CD4-positive, alpha-beta T cell treated with Interleukin-17A for 1 hour (primary cell): ENCODE measurements at places on chromosomes 1 and 21.

- no peak for DNase-seq
Measured at GRCh38 chr1:99590578-99591209, 55.2 kb upstream of the PALMD start.

DNA sequence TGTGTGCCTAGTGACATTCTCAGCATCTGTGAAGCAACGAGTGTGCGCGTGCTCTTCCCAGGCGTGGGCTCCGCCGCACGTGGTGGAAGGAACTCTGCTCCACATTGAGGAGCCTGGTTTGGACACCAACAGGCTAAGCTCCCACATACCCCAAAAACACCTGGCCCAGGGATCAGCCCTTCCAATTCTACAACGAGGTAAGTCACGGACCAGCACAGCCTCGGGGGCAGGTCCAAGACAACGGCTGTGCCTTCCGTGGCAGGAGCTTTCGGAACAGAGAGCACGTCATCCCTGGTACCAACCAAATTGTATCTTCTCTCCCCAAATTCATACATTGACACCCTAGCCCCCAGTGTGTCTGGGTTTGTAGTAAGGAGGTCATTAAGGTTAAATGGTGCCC, 27.2 kb upstream of the PDE9A start:
- no peak for DNase-seq

- no peak for DNase-seq
Measured at GRCh38 chr1:209107535-209107934, 476.0 kb upstream of the CAMK1G start.

DNA sequence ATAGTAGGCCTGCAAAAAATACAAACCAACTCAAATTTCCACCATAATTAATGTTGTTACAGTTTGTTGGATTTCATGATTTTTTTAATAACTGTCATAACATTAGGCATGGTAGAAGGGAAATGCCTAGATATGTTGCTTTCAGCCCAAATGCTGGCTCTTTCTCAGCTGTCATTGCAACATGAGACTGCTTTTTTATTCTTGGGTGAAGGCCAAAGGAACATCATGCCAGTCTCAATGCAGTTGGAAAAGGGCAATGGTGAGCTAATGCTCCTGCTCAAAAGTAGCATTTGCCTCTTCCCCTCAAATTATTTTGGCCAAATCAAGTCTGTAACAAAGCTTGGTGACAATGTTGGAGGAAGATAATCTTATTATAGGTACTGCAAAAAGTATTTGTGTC, 877.7 kb upstream of the PRMT6 start:
- no peak for DNase-seq

DNA sequence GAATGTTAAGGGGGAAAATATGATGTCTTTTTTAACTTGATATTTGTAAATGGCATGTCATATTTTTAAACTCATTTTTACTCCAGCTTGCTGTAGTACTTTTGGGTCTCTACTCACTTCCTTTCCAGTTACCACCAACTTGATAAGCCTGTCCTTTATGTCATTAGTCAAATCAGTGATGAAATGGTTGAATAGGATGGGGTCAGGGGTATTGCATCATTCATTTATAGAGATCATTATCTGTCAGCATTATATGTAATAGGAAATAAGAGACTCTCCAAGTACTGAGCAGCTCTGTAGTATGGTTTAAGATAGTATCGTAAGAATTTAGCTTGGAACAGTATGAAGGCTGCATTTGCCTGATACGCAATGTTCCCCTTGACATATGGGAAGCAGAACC, 227.3 kb downstream of the BRINP3 start:
- no peak for DNase-seq
